GM12891 (cell line): ENCODE measurements at places on chromosomes 5 and 9.

DNA sequence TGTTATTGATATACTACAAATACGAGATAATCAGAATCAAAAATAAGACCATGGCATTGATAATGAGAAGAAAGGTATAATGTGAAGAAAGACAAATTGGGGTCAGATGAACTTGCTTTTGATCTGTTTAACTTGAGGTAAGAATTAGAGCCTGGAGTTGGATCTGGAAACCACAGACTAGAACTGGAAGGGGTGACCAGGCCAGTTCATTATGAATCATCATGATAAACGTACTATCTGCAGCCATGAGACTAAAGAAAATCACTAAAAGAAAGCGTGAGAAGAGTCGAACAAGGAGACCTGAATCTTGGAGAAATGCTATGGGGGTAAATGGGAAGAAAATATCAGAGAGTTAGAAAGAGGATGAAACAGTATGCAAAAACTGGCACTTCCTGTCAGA lies 967.5 kb downstream of the NR2F1-AS1 start:
- DNase-seq, result no peak

- no peak for DNase-seq
These were observed 6.2 kb downstream of the PDLIM4 start for GRCh38 chr5:132263548-132264261.

GRCh38 chr9:2991292-2991691 lies 147.4 kb upstream of the PUM3 start:
- no peak for DNase-seq

DNA sequence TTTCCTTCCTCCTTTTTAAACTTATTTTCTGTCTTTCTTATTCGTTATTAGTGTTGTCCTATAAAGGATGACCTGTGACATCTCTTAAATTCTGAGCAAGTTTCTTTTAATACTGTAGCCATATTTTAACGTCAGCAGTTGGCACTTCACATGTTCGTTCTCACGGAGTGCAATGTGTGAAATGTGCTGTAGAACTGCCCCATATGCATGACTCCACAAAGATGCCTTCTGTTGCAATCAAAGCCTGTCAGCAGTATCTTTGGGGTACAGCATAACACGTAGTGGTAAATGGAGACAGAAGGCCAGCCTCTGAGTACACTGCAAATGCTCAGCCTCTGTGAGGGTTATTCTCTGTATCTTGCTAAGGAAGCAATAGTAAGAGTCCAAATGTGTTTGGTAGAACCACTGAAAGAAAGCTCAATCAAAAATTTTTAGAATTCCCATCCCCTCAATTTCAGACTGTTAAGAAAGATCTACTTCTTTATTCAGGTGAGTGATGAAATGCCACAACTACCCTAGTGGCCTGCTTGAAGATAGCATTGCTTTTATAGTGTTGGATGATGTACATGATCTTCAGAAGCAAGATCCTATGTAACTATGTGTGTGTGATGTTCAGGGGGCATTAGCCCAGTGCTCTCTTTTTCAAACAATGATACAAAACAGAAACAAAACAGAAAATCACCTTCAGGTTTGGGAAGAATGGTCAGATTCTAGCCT lies 277.7 kb downstream of the TMEM167A start:
- no peak for DNase-seq

DNA sequence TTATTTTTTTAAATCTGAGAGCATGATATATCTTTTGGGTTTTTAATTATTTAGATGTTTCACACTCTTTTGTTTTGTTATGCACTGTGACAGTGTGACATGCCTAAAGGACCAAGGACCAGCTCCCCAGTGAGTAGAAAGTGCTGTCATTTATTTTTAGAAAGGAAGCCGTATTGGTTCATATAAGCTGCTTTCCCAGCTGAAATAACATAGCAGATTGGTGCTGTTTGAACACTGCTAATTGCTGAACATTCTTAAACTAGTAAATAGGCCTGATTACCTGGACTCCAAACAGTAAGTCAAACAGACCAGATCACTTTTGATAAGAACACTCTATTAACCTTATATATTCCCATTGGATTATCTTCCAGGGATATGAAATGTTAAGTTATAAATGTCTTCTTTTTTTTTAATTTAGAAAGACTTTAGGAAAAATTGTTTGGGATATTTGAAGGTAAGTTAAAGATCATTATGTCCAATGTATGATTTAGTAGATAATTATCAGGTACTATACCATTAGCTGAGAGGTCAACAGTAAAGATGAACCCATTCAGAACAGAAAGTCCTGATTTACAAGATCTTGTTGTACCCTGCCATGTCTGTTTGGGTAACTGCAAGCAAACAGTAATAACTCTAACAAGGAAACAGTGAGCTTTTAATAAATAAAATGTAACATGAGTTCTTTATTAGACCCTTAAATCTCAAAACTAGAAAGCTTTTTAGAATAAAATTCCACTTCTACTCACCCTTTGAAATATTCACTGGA lies 27.8 kb upstream of the ELL2 start:
- no peak for DNase-seq
